ENCODE measurements at places on chromosomes 2 and 18.

DNA sequence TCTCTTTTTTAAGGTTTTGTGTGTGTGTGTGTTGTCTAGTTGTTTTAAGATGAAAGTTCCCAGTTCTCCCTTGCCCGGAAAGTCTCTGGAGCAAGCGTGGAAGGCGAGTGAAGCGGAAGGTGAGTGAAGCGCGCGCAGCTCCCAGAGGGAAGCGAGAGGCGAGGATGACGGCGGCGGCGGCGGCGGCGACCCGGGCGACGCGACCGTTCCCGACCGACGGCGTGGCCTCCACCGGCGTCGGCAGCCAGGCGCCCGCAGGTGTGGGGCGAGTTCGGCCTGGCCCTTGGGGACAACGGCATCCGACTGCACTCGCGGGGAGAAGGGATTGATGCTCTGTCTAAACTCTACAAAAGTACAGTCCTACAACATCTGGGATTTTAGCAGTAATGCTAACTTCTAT is 321.9 kb downstream of the CELF4 start:
- peak; percentile 56 for DNase-seq

DNA sequence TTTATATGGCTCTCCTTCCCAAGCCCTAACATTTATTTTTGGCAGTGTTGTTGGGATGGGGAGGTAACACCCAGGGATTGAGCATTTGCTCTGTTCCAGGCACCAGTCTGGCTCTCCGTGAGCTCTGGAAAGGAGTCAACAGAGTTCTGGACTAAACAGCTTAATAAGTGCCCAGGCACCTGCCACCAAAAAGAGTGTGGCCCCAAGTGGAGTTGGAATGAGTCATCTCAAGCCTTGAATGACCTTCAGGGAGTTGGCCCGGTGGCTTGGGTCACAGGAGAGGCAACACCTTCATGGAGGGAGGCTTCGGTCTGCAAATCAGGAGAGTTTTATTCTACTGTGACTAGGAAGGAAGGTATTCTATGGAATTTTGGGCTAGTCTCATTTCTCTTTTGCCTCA is 203.2 kb downstream of the DLGAP1 start:
- DNase-seq, result no peak

GRCh38 chr2:118250001-118250400 is 161.7 kb downstream of the INSIG2 start:
- DNase-seq, result no peak

DNA sequence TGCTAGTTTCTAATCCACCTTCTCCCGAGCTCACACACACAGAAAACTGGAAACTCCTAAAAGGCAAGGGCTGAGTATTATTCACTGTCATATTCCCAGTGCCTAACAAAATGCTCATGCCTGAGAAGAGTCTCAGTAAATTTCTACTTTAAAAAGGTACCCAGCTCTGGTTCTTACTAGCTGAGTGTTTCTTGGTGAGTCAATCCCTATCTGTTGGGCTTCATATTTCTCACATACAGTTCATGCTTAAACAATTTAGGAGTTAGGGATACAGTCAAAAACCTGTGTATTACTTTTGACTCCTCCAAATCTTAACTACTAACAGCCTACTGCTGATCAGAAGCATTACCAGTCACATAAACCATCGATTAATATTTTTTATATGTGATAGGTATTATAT is 204.9 kb downstream of the EN1 start:
- DNase-seq, result no peak

DNA sequence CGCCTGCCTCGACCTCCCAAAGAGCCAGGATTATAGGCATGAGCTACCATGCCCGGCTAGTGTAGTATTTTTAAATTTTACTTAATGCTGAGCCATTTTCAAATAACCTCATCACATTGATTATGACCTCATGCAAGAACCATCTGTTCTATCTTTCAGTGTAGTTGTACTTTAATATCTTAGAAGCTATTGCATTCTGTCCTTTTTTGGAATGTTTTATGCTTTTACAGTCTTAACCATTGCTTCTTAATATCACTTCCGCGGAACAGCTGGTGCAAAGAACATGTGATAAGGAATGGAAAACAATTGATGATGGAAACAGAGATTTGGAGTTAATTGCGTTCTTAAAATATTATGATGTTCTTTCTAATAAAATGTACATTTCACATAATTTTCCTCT is 2.7 kb downstream of the GEN1 start:
- no peak for DNase-seq

GRCh38 chr2:131094463-131095281 is 1.4 kb upstream of the FAM168B start:
- DNase-seq, result no peak

- DNase-seq, result no peak
These were observed 25.2 kb downstream of the SPRED2 start for GRCh38 chr2:65407240-65407639.

DNA sequence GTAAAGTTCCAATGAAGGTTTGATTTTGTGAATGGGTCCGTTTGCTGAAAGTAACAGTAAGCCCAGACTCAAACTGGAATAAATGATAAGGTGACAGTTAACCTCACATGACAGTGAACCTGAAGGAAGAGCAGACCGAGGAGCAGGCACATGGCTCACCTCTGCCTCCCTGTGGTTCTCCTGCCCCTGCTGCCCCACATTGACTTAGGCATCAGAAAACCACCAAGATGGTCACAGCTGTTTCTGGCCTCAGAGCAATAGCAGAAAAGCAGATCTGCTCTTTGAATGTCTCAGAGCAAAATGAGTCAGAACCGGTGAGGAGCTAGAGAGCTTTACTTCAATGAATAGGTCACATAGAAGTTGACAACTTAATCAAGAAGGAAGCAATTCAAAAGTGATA is 487.6 kb downstream of the METTL4 start:
- peak; percentile 10 for DNase-seq

DNA sequence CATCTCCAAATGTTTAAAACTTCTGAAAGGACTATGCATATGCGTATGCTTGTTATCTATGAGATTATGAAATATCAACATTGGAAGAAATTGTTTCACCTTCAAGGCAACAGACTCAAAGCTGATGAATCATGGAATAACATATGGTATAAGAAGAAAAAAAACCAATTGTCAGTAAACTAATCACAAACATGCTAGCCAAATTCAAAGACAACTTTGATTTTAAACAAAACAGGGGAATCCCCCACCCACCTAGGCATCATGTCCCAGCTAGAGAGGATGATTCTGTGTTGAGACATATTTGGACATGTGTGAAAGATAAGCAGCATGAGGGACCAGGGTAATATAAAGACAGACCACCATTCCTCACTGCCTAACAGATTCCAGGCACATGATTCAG is 147.7 kb downstream of the WDPCP start:
- DNase-seq, result no peak

Data from endothelial cell (in vitro differentiated cells).